AG09309 (cell line): ENCODE measurements at places on chromosomes 16 and 17.

DNA sequence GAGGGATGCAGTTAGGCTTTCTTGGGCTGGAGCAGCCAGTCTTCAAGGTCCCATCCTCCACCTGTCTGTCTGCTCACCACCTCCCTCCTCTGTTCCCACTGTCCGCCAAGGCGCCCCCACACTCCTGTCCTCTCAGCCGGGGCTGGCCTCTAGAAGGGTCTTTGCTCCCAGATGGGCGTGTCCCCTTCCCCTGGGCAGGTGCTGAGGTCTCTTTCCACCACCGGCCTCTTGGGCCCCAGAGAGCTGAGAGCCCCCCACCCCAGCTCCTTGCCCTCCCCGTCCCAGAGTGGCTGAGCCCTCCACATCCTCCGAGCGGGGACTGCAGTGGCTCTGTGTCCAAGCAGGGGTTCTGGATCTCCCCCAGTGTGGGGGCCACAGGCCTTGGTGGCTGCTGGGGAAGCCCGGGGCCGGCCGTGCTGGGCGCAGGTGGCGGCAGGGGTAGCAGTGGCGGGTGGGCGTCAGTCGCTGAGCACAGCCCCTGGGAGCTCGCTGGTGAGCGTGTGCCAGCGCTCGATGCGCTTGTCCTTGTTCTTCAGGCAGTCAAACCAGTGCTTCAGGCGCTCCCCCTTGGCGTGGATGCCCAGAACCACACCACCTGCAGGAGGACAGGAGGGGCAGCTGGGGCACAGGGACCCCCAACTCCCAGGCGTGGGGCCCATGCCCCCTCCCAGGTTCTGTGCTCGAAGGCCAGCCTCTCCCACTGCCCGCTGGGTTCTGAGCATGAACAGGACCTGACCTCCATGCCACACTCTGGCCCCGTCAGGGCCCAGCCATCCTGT is 9.8 kb downstream of the SCGB1C2 start:
- no peak for DNase-seq

- DNase-seq: no peak
These were observed 174.3 kb upstream of the TBX2 start for GRCh38 chr17:61225178-61225882.

DNA sequence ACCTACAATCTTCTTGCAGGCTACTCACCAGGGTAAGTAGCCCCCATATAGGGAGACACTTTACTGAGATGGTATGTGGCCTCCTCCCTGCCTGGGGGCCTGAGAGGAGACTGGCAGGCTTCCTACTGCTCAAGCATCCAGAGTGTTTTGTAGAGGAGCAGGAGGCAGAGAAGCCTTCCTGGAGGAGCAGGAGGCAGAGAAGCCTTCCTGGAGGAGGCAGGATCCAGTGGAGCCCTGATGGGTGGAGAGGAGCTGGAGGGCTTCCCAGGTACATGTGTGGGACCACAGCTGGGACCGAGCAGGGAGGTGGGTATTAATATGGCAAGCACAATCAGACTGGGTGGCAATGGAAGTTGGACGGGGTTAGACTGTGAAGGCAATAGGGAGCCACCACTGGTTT is 2.1 kb upstream of the ADGRG5 start:
- DNase-seq: no peak

GRCh38 chr17:3814361-3814760 is 13.4 kb upstream of the ITGAE start:
- no peak for DNase-seq

GRCh38 chr16:57815987-57816745 is 13.9 kb upstream of the KIFC3 start:
- peak; percentile 83 for DNase-seq

DNA sequence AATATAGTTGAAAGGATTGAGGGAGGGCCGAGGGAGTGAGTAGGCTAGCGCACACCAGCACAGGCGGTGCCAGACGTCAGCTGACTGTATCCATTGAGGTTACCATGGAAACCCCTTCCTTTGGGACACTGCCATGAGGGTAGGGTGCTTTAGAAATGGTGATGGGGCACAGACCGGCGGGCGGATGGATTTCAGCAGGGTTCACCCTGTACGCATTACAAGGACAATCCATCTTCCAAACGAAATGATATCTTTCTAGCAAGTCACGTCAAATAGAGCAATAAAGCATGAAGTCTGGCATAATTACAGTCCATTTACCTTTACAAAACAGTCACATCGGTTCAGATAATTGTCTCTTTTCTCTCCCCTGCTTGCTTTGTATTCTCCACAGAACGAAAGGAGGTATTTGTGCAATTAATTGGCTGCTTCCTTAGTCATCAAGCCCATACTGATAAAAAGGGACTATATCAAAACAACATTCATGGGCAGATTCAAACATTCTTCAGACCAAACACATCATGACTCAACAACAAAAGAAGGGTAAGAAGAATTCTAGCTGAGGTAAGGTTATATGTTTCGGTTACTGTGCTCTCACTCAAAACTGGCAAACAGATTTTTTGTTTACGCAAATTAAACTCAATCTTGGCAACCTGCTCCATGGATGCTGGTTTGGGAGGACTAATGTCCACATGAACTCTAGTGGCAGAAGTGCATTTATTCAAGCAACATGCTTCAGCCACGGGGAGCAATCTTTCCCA is 140.6 kb downstream of the CDK5R1 start:
- no peak for DNase-seq

GRCh38 chr16:72291531-72291981 is 119.6 kb upstream of the PMFBP1 start:
- peak; percentile 93 for DNase-seq

DNA sequence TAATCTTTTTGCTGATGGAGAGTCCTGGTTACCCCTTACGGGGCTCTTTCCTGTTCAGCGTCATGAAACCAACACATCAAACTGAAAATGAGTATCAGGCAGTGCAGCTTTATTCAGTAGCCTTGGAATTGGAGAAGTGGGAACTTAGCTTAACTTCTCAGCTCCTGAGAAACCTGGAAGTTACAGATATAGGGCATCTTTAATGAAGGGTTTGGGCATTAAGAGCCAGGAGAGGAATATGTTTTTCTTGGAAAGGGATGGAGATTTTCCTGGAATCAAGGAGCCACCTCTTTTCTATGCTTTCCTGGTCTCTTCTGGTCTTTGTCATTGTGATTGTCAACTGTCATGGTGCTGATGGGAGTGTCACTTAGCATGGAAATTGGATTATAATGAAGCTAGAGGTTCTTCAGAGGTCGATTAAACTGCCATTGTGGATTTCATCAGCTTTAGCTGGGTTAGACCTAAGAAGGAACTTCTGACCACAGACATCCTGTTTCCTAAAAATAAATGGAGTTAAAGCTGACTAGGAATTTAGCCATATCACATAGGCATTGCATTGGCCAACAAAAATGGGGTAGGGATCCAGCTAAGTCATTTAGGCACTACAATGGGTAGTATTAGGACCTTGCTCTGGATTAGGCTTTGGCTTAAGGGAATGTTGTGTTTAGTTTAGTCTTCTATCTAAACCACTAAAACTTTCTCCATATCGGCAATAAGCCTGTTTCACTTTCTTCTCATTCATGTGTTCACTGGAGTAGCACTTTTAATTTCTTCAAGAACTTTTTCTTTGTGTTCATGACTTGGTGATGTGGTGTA is 186.4 kb downstream of the BCAS3 start:
- DNase-seq: no peak

- DNase-seq: no peak
These were observed 8.7 kb downstream of the SLC12A4 start for GRCh38 chr16:67959536-67960329.

DNA sequence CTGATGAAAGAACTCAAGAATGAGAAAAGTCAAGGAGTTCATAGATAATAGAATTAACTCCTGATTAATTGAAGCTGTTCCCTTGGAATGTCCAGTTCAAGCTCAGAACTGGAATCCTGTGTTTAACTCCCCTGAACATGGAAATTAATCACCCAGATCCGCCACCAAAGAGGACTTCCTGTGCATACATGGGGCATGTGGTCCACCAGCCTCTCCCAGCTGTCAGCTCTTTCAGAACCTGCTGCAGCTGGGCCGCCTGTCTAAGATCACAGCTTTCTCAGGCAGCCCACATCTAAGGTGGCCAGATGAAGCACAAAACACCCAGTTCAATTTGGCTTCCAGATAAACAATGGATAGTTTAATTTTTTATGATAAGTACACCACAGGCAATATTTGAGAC is 203.7 kb upstream of the COX10 start:
- no peak for DNase-seq

GRCh38 chr16:1533443-1533951 is at the start of gene TMEM204:
Gene TMEM204, plus strand, starts transcription at chr16:1533666. Its CDS starts 610 bp downstream, at chr16:1534276.
- DNase-seq: peak; percentile 40

DNA sequence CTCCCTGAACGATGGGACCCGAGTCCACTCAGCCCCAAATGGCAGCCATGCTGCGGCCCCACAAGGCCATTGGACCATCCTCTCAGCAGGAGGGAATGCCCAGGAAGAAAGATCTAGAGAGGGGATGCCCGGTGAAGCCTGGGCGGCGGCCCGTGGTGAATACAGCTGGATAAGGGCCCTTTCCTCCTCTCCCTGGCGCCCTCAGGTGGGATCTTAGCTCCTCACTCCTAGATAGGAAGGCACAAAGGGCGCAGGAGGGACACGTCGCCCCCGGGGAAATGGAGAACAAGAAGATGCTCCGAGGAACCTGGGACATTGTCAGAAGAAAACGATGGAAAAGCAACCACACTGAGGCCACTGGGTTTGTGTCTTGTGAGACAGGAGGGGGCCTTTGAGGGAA is 2.5 kb downstream of the CD300C start:
- DNase-seq: no peak

DNA sequence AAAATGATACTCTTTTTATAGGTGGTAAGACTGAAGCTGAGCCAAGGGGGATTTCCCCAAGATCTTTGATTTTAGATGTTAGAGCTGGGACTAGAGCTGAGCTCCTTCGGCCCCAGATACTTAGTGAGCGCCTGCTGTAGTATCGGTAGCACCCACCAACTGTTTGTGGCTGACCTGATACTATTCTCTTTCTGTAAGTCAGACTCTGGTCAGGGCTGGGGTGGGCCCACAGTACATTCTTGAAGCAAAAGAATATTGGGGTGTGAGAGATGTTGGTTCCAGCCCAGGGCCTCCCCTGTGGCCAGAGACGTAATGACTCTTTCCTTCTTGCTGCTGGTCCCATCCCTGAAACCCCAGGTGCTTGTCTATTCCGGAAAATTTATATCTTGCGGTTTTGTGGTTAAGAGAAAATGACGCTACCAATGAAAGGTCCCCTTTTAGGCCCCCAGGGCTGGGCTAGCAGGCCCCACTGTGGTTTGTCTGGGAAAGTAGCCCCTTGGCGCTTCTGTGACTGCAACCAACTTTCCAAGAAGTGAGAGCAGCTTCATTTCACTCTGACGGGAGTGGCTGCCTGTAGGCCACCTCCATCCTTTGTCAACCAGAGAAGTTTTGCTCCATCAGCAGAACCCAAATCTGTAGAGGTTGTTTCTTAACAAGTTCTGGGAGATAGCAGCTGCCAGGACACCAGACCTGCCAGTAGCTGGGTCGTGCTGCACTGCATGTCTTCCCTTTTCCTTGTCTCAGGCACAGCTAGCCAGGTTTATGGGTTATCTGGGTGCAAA is 86.4 kb upstream of the LGALS9 start:
- DNase-seq: no peak

DNA sequence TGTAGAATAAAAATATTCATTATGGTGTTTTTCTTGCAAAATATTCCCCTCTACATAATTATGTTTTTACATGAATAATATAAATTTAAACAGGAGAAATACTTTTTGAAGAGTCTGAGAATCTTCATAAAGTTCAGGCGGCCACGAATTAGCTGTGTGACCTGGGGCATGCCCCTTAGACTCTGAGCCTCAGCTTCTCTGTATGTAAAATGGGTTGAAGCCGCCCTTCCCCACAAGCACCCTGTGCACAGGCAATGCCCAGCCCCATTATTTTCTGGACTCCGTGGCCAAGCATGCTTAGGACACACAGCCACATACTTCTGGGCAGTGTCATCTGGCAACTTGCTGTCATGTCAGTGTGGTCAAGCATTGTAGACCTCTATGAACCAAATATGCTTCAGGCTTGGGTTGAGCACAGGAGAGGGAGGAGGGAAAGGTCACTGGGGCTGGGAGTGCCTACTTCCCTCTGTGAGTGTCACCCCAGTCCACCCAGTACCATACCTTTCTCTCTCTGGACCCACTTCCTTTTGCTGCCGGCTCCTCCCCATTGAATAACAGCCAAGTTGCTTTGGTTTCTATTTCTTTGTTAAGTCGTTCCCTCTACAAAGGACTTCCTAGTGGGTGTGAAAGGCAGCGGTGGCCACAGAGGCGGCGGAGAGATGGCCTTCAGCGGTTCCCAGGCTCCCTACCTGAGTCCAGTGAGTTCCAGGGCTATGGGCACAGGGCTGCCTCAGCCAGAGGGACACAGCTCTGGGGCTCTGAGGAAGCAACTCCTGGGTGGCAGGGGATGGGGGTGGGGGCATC is at the start of gene LGALS9:
Gene LGALS9 (plus strand): TSS at position 582 of the 804 bp plus-strand sequence. CDS start 78 bp downstream, at position 660.
- DNase-seq: no peak

DNA sequence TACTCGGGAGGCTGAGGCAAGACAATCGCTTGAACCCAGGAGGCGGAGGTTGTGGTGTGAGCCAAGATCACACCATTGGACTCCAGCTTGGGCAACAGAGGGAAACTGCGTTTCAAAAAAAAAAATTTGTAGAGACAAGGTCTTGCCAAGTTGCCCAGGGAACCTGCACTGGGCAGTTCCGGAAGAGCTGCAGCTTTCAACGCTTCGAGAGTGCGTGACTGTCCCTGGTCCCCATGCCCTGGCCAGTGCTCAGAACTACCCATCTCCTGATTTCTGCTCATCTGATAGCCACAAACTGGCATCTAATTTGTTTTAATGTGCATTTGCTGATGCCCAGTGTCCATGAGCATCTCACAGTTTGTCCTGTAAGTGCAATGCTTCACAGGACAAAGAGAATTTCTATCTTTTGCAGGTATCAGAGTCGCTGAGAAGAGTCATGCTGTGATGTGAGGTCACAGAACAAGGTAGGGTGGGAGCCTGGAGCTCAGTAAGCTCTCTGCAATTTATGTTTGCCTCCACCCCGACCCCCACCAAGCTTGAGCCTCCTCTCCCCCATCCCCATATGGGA is 3.9 kb downstream of the ACTG1 start:
- no peak for DNase-seq

- DNase-seq: no peak
These were observed 108.6 kb upstream of the GOT2 start for GRCh38 chr16:58842746-58843145.

DNA sequence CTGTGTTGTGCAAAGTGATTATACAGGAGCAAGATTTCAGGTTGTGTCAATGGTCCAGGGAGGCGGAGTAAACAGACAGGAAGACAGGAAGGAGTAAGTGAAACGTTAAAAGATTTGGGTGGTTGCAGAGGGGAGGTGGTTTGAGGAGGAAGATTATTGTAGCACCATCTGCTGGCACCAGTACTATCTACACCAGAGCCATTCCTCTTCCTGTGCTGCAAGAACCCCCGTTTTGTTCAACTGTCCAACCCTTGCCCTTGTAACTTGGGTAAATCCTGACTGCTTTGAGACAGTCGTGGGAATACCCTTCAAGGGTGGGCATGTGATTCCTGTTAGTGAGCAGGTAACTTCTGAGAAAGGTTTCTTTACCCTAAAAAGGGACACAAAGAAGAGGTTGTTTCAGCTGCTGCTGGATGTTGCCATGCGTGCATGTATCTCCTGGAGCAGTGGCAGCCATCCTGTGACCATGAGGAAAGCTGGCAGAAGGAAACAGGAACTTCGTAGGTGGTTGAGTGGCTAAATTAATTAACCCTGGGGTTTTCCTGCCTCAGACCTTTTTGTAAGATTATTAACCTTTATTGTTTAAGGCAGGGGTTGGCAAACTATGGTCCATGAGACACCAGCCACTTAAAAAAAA is 124.1 kb downstream of the PRKCA start:
- no peak for DNase-seq
